ENCODE measurements at places on chromosomes 2 and 18.

DNA sequence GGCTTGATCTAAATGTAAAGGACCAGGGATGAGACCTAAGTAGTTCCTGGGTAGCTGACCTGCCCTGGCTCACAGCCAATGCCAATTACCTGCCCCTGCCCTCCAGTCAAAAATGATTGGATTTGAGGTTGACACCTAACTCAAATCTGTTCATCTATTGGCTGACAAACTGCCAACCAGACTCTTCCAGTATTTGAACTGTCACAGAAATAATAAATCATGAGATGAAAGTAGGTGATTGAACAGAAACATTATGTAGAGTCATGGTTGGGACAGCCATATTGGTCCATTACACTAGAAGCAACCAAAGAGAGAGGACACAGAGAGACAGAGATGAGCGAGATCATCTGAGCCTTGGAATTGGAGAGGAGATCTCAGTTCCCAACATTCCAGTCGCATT is 109.1 kb downstream of the ATL2 start:
- DNase-seq: no peak

GRCh38 chr2:226447338-226448300 is 352.0 kb downstream of the IRS1 start:
- DNase-seq: peak; percentile 87

GRCh38 chr2:239012228-239012627 is 164.3 kb downstream of the TWIST2 start:
- no peak for DNase-seq

GRCh38 chr18:33870059-33870458 is 292.0 kb downstream of the ASXL3 start:
- DNase-seq: no peak

DNA sequence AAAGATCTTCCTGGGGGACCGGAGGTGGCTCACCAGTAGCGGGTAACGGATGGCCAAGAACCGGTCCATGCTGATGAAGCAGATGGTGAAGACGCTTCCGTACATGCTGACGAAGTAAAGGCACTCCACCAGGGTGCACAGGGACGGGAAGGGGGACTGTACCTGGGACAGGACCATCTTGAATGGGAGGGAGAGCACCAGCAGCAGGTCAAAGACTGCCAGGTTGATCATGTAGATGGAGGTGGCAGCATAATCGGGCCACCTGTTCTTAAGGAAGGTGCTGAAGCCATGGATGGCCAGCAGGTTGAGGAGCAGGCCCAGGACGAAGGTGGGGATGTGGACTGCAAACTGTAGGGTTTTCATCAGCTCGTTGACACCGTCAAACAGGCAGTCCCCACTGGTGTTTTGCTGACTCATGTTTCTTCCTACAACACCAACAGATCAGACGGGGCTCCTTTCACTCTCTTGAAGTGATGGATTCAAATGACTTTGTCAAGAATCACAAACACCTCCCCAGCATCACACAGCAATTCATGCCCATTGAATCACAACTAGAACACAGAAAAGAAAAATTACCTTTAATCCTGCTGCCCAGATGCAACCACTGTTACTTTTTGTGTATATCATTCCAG is 14.4 kb downstream of the GPR55 start:
- no peak for DNase-seq

DNA sequence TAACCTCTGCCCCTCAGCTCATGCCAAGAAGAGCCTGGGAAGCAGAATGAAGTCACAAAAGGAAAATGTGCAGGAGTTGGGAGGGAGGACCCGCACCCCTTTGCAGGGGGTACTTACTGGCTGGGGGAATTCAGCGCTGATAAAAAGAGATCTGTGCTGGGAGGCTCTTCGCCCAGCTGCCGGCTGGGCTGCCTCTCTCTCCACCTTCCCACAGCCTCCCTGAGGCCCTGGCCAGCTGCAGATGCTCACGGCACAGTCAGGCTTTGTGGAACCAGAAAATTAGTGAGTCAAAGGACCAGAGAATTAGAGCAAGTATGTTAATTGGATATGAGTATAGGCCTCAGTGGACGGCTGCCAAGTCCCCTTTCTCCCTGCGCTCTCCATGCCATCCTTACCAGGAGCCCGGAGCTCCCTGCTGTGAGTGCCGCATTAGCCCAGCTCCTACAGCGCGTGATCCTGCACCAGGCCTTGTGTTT is 181.7 kb upstream of the SH3BP4 start:
- no peak for DNase-seq

- no peak for DNase-seq
Observed at GRCh38 chr2:176826356-176826755, 386.2 kb upstream of the HNRNPA3 start.

- DNase-seq: no peak
Observed at GRCh38 chr2:23753291-23754010, 173.5 kb downstream of the ATAD2B start.

DNA sequence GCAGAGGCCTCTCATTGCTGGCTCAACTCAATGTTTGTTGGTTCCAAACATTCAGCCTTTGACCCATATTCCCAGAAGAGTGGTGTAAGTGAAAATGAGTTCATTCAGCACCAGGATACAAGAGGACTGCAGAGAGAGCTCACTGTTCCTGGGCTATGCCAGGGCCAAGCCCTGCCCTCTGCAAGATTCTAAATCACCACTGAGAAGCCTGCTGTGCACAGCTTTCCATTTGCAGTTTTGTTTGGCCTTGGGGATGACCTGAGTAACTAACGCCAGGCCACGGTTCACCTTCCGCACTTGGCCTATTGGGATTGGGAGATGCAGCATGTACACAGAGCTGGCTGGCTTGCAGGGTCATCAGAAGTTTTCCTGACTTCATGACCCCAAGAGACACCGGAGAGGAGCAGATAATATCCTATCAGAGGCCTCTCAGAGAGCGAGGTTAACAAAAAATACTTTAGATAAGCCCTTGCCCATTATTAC is 12.6 kb downstream of the GKN1 start:
- DNase-seq: no peak

GRCh38 chr18:73900106-73900835 is 247.4 kb downstream of the FBXO15 start:
- no peak for DNase-seq

DNA sequence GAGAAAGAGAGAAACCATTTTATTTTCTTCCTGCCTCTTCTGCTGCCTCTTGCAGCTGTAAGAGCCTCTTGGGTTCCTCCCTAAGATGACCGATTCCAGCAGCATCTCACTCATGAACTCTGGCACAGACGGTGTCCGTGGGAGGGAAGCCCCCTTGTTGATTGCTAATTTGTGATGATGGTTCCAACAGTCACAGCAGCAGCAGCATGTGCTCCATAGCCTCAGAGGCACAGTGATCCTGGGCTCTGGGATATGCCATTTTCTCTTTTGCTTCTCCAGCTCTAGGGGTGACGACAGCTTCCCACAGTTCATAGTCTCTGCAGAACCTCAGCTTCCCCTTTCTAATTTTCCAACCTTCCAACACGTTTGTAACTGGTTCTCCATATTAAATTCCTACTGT is 324.2 kb upstream of the HS6ST1 start:
- DNase-seq: no peak
